ENCODE measurements at places on chromosomes 11 and 22.

GRCh38 chr11:18731949-18732821 is 6.2 kb upstream of the IGSF22 start:
- DNase-seq: peak; percentile 63

DNA sequence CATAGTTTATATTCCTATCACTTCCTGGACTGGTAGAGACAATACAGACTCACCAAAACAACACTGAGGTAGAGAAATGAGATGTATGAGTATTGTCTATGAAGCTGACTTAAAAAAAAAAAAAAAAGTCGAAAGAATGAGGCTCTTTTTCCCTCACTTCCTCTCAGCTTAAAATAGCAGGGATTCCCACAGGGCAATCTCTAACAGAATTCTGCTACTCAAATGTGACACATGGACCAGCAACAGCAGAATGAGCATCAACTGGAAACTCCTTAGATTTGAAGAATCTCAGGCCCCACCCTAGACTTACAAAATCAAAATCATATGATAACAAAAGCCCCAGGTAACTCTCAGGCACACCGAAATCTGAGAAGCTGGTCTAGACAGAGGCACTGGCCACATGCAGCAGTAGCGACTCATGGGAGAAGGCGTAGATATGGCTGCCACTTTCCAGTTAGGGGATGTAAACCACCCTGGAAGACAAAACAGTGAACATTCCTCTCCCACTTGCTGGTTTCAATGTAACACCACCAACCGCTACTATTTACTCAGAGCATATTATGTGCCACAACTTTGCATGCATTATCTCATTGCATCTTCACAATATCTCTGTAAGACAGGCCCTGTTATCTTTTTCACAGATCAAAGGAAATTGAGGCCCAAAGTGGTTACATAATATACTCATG is 128.0 kb downstream of the RBFOX2 start:
- no peak for DNase-seq

- DNase-seq: no peak
These were observed 19.7 kb downstream of the OR51E2 start for GRCh38 chr11:4677948-4678347.

DNA sequence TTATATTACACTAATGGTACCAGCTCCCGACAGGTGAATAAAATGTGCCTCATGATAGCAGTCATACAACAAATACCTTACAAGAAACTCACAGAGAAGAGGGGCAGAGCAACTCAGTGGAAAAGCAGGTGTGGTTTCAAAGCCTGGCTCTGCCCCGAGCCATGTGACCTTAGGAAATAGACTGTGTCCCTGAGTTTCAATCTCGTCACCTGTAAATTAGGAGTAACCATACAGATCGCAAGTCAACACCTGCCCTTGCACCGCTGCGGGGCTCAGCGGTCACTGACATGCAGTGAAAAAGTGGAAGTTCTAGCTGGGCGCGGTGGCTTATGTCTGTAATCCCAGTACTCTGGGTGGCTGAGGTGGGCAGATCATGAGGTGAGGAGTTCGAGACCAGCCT is 11.9 kb upstream of the MRTFA start:
- DNase-seq: no peak

DNA sequence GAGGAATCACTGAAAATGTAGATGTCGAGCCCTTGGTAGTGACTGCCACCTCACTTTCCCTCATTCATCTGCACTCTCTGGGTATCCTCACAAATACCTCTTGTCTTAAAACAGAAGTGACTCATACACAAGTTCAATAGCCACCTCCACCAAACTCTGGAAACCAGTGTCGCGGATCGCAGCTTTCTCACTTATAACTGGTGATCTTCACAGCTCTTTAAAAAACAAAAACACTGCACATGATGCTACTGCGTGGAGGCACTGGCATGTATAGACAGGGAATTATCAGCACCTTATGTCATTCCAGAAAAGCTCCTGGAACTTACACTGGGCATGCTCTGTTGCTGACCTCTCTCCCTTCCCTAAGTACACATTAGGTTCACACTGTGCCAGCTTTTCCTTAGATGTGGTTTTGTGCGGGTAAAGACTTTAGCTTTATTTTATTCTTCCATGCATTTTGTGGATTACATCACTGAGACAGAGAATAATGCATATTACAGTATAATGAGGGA is 425.5 kb upstream of the CADM1 start:
- no peak for DNase-seq

DNA sequence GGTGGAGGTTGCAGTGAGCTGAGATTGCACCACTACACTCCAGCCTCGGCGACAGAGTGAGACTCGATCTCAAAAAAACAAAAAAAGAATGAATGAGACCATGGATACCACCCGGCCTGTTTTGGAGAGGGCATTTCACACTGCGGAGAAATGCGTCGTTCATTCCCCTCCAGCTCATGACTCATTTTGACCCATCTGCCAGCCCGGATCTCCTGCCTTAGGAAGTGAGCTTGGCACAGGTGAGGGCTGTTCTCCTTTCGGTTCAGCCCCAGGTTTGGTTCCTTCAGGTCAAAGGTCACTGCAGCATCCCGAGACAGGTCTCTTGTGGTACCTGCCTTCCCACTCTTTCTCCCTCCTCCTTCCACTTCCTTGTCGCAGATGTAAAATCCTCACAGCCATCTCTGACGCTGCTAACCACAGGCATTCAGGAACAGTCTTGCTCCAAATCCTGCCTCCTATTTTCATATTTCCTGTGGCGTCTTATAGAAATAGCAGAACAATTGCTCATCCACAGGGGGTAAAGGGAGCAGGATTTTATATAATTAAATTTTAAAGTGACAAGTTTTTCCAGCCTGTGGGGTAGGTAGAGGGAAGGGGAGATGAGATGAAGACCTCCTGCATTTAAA is 517.9 kb downstream of the NTM start:
- DNase-seq: no peak

GRCh38 chr11:67432655-67433349 is 4.5 kb downstream of the RPS6KB2 start:
- no peak for DNase-seq

- no peak for DNase-seq
These were observed 5.4 kb downstream of the PCF11 start for GRCh38 chr11:83162377-83162776.

- DNase-seq: no peak
These were observed 17.7 kb upstream of the SYTL2 start for GRCh38 chr11:85828640-85828978.

DNA sequence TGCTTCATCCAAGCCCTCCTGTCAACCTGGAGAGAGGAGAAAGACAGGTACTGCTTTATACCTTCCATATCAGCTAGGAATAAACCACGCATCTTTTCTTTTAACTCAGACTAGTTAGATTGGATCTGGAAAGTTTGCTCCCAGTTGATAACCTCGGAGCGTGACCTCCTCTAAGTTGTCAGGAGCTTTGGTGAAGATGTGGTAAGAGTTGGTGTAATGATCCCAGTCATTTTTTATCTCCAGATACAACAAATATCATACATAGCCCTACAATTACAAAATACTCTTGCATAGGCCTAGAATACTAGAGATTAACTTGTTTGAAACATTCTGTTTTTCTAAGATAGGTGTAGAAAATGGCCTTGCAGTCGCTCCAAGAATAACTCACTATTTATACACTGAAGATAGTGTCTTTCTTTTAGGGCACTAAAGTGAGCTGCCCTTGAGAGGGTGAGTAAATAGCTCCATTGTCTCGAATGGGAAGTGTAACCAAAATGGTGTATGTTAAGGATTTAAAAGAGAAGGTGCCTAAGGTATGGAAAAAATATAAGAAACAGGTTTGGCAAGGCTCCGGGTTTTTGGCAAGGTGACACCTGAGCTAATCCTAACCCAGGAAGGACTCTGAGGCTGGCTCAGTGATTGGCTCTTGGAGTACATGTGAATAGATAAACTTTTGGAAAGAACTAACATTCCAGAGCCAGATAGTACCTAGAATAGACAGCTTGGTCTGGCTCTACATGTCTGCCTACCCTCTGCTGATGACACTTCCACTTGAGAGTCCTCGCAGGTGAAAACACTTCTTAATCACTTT is 59.4 kb downstream of the GLYATL1 start:
- DNase-seq: no peak

- no peak for DNase-seq
These were observed 26.4 kb downstream of the AMOTL1 start for GRCh38 chr11:94794287-94795168.
